Fibroblast of skin of right quadriceps (primary cell): ENCODE measurements at places on chromosomes 3 and 15.

- peak; percentile 91 for DNase-seq
Measured at GRCh38 chr3:125123451-125124305, 67.9 kb upstream of the HEG1 start.

GRCh38 chr15:88542342-88542733 lies 4.1 kb downstream of the DET1 start:
- peak; percentile 8 for DNase-seq

DNA sequence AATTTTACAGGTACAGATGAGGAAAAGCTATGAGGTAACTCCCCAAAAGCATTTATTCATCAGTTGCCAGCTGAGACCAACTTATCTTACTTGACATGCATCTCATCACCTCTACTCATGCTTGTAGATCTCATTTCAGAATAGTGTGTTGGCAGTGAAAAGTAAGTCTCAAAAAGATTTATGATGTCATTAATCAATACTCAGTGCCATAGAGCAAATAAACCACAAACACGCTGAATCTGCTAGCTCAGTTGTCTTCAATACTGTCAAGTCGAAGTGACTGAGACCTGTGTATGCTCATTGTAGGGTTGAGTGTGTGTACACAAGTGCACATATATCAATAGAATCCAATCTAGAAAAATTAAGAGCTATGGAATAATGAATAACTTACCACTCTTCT lies 413.5 kb downstream of the CNTN3 start:
- DNase-seq, result no peak

DNA sequence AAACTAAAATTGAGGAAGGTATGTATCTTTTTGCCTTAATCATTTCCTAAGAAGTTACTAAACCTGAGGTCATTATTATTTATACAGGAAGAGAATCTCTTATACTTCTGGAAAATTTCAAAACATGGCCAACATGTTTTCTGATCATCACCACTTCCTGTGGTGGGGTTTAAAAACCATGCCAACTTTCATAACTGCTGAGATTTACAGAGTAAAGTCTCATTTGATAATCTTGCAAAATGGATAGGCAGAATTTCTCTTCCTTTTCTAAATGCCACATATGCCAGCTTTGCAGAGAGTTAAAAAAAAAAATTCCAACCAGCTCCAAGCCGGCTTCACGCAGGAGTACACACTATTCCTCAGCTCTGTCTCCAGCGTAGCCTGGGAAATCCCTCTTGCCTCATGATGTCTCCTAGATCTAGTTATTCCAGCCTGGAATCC lies 124.3 kb upstream of the SPRED1 start:
- DNase-seq, result peak; percentile 46

- no peak for DNase-seq
Measured at GRCh38 chr3:19063936-19064335, 84.4 kb upstream of the KCNH8 start.

DNA sequence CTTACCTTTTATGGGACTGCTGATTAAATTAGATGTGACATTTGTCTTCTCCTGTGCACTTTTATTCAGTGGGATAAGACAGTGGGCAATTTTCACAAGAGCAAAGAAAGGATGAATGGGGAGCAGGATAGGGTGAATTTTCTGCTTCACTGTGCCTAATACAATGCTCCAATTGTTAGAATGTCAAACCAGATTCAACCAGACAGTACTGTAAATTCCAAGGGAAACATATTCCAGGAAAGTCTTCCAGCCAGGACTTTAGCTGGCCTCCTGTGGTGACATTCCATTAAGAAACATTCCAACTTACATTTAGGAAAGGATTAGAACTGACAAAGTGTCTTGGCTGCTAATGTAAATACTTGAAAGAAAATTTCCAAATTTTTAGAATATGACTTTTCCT lies 100.1 kb upstream of the PROK2 start:
- peak; percentile 27 for DNase-seq

DNA sequence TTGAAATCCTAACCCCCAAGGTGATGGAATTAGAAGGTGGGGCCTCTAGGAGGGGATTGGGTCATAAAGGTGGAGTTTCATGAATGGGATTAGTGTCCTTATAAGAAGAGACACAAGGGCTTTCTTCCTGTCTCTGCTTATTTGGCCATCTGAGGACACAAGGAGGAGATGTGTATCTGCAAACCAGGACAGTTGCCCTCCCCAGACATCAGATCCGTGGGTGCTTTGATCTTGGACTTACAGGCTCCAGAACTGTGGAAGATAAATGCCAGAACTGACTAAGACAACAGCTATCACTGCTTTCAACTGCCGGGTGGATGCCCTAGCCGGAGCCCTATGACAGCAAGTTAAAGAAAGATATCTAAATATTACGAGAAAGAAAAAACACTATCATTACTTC lies 94.4 kb downstream of the CHRNA7 start:
- DNase-seq, result no peak

DNA sequence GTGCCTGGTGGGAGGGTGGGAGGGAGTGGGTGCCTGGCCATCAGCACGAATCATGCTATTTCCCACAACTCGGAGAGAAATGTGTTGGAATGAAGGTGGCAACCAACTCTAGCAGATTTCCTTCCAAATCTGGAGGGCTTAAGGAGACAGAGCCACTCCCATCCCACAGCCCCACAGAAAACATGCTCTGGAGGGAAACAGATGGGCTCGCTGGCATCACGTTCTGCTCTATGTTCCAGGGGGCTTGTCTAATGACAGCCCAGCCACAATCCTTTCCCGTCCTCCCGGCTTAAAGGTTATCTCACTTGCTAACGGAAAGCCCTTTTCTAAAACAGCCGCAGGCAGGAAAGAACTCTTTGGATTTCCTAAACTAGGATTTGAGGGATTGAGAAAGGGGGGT lies 65.3 kb downstream of the ADAMTS17 start:
- DNase-seq, result no peak

- no peak for DNase-seq
Measured at GRCh38 chr3:161067335-161067734, 37.8 kb downstream of the B3GALNT1 start.

- DNase-seq, result no peak
Measured at GRCh38 chr15:37888356-37888755, 46.1 kb upstream of the TMCO5A start.

DNA sequence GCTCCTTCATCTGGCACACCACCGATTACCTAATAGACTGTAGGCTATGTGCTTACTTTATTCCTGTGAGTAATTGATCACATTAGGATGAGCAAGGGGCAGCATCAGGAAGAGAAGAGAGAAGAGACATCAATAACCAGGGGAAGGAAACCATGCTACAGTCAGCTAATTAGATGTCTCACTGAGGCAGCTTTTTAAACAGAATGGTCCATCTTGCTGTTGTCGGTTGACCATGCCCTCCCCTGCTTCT lies 278.4 kb downstream of the RPLP1 start:
- no peak for DNase-seq

DNA sequence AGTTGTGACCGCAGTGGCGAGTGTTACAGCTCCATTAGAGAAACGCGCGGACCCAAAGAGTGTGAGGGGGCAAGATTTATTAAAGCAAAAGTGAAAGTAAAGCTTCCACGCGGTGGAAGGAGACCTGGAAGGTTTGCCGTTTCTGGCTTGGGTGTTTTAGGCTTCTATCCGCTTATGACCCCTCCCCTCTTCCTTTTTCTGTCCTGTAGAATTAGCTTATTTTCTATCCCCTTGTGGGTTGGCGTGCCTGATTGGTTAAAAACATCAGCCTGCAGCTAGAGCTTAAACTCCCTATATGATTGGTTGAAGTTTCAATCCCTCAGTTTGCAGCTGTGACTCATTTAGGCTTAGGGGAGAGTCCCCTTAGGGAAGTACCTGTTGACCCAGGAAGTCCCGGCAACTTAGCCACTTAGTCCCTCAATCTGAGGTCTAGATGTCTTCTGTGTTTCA lies 39.6 kb downstream of the C3orf38 start:
- no peak for DNase-seq

- peak; percentile 21 for DNase-seq
Measured at GRCh38 chr15:71713191-71713809, 97.1 kb upstream of the NR2E3 start.
